ENCODE measurements at places on chromosomes 13 and 19. TPM values are rescaled to one million over a fixed set of nuclear protein-coding genes. Genes with fewer than 3 reads are reported as not detected.

Gene WDR88
- total RNA-seq = not detected

Gene MADCAM1
- not detected for total RNA-seq

Gene ZNF93
- total RNA-seq = 11.4 TPM

Gene CGB3
- not detected for total RNA-seq

Gene SBK3
- 0.15 TPM for total RNA-seq

Gene ZNF69
- total RNA-seq = 1.8 TPM

Gene ZNF765
- 4.2 TPM for total RNA-seq

Gene TINCR
- not detected for total RNA-seq

Gene ZNF560
- 1.0 TPM for total RNA-seq
